ENCODE measurements at places on chromosomes 12 and 14.

DNA sequence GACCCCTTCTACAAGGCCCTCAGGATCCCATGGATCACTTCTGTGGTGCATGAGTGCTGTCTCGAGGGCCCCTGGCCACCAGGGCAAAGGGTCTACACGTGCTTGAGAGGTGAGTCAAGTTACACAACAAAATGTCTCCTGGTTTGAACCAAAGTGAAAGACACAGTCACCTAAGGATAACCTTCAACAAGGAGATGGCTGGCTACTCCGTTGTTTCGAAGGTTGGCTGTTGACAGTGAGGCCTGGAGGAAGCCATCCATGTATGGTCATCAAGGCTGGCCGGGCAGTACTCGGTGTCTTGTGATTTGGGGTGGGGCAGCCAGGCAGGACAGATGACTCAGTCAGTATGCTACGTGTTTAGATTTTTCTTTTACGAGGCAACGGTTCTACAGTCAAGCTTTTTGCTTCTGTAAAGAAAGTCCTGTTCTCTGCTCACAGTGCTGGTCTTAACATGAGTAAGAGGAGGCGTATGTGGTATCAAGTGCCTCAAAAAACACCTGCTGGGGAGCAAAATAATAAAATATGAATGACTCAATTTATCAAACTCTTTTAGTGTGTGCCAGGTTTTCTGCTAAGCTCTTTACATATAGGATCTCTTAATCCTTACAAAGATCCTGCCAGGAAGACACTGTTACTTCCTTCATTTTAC, 18.0 kb upstream of the NT5DC3 start:
- no peak for DNase-seq

DNA sequence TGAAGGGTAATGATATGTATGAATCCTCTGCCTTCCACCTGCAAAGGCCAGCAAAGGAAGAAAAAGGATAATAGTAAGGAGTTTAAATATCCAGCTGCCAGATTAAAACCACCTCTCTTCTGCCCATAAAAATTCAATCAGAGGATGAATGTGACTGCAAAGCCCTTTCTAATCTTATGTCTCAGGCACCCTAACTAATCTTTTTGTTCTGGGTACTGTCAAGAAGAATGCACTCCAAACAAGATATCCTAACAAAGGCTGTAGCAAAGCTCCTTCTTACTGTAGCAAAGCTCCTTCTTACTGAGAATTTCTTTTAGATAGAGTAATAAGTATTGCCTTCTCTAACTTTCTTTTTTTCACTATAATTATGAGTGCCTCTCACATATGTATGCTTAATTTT, 91.8 kb downstream of the ST8SIA1 start:
- DNase-seq, result no peak

GRCh38 chr12:42097971-42098370, 46.7 kb downstream of the GXYLT1 start:
- no peak for DNase-seq

GRCh38 chr12:117523971-117524370, 162.5 kb upstream of the NOS1 start:
- DNase-seq, result no peak

DNA sequence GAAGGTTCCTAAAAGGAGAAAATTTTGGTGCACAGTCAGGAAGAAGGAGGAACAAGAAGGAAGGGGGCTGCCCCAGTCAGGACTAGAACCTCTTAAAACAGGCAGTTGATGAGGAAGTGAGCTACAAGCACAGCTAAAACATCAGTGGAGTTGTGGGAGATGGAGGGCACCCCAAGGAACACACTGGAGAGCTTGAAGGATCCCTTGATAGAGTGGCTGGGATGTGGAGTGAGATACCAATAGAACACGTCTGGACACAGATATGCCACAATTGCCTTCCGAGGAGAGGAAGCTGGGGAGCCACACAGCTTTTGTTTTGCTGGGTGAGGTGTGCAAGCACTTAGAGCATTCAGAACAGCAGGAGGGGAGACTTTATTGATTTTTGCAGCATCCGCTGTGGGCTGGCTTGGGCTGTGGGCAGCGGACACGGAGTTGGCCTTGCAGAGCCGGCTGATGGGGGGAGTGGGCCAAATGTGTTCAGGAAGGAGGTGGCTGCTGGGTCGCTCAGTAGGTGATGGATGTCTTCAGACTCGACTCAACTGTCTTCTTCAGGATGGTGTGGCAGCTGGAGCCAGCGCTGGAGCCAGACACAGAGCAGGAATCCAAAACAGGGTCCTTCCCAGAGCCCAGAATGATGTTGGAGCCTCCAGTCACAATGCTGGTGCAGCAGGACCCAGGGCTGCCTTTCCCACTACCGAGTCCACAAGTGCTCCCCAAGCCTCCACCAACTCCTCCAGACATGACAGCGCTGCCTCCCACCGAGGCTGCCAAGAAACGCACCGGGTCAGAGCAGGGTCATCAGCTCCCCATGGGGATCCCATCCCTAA, 4.7 kb upstream of the KRT79 start:
- DNase-seq, result no peak

- DNase-seq, result no peak
Measured at GRCh38 chr12:7729746-7730145, 17.4 kb downstream of the CLEC4C start.

GRCh38 chr14:67387195-67387594, 24.8 kb downstream of the PLEK2 start:
- no peak for DNase-seq

DNA sequence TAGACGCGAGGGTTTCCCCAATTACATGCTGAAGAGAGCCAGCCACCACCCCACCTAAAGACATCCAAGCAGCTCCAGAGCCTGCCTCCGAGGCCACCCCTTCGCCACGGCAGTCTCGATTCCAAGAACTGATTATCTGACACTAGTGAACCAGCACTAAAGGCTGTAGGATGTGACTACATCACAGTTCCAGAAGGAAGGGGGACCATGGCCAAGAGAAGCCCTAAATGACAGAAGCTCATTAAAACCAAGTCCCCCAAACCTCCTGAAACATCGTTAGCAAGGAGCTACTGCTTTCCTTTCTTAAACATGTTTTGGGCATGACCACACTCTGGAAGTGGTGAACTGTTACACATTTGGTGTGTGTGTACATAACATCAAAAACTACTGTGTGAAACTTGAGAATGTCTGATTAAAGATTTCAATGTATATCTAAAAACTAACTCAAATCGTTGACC, 88.2 kb downstream of the DUSP16 start:
- DNase-seq, result peak; percentile 59

GRCh38 chr14:72559202-72559601, 334.7 kb downstream of the DPF3 start:
- DNase-seq, result no peak

DNA sequence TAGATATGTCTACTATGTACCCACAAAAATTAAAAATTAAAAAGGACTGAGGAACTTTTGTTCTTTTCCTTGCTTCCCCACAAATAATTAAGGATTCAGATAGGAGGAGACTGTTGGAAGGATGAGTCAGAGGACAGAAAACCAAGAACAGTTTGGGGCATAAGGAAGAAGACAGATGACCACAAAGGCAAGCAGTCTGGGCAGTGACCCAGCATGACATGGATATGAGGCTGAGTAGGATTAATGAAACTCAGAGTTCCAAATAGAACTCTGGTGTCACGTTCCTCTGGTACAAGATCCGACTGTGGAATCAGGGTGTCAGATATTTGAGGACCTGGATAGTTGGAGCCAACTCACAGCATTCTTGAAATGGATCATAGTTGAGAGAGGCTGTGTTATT, 89.3 kb upstream of the SLC38A4 start:
- no peak for DNase-seq

DNA sequence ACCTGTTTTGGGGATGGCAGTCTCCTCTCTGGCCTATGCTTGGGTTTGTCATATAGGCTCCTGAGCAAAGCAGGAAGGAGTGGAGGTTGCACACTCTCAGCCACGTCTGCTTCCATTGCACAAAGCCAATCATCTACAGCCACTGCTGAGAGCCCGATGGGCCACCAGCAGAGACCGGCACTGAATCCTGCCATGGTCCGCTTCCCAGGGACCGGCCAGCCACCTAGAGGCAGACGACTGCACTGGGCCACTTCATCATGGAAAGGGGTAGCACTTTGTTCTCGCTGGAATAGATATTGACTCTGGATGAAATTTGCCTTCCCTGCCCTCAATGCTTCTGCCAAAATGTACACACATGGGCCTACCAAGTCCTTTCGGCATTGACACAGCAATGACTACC, 22.3 kb downstream of the DLK1 start:
- DNase-seq, result no peak

DNA sequence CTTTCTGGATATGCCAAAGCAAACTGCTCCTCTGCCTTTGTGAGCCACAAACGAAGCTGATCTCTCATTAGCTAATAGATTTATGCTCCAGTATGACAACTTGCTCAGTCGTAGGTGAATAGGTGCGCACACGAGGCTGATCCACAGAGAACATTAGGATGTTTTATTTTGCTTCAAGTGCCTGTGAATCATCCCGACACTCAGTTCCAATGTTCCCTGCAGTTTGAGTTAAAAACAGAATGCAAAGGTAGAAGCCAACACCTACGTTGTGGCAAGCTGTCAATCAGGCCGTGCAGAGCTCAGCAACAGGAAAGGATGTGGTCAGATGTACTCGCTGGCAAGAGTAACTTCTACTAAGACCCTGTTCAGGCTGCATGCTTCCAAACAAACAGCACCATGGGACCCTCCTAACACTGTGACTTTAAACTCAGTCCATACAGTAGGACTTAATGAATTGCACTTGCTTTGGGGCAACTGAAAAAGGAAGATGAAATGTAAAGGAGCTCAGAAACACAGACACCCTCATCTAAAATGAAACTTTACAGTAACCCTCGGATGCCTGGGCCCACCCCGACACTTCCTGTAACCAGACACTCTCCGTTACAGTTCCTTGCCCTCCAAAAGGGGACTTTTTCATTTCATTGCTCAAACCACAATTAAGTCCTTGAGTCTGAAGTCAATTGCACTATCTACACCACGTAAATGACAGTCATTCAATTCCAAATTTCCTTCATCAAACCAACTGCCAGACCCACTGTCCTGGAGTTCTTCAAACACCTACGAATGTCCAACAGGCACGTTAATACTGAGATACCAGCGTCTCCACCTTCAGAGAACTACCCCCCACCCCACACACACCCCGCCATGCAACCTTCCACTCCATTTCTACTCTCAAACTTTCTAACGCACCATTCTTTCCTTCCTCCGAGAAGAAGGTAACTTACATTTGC, 1.6 kb downstream of the CCDC88C start:
- DNase-seq, result peak; percentile 72

DNA sequence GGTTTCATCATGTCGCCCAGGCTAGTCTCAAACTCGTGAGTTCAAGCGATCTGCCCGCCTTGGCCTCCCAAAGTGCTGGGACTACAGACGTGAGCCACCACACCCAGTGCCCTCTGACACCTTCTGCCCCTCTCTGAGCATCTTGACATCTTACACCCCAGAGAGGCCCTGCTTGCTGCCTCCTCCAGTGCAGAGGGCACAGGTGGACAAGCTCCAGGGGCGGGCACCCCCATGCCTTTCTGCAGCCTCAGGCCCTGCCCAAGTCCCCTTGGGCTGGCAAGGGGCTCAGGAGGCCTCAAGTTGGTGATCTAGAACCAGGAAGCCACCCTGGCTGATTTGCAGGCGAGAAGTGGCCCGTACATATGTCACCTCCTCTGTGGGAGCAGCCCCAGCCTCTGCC, 11.2 kb upstream of the SH2B3 start:
- no peak for DNase-seq

DNA sequence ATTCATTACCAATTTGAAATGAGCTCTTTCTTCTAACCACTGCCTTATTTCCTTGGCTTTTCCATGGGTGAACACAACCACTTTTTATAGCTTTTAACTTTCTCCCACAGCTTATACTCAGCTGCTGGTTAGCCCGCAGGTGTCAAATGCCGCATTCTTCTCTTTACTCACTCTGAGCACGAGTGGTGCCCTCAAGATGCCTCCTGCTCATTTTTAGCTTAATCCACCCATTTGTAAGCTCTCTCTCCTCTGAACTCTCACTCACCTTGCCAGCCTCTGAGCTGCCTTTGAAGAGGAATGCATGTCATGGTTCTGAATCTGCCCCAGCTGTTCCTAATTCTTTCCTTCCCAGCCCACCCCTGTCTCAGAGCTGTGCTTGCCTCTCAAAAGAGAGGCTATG, 449.4 kb upstream of the PRICKLE1 start:
- no peak for DNase-seq

DNA sequence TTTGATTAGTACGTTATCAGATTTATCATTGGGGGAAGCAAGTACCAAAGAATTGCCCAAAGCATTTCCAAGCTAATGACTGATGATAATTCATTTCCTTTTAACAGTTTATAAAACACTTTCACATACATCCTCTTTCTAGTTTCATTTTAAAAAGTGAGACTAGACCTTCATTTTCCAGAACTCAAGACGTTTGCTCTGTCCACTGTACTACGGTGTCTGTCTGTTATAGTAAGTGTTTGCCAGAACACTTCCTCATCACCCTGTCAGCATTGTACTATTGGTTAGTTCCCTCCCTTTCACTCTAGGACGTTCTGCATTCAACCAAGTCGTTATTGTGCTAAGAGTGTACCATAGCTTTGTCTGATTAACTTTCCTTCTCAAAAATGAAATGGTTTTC, 81.7 kb upstream of the TMEM263 start:
- no peak for DNase-seq

DNA sequence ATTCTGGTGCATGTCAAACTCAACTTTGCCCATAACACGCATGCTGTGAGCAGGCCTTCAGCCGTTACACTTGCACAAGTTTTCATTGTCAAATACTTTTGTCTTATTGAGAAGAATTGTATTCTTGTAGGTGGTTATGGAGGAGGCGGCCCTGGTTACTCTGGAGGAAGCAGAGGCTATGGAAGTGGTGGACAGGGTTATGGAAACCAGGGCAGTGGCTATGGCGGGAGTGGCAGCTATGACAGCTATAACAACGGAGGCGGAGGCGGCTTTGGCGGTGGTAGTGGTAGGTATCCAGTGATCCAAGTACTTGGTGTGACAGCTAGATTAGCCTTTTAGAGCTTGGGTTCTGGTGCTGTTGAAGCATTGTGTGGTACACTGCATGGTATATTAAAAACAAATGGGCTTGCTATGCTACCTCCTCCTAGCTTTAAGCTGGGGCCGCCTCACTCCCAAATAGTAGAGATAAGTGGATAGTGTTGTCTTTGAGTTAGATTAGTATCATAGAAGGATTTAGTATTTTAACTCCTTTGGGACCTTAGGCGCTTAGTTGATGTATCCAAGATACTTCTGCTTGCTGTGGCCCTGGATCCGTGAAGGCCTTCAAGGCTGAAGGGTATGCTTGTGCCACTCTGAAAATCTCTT, 2.5 kb downstream of the HNRNPA1 start:
- peak; percentile 61 for DNase-seq

GRCh38 chr12:94148739-94149118, 352 bp downstream of the PLXNC1 start:
- DNase-seq, result no peak
